Activated CD8-positive, alpha-beta memory T cell treated with anti-CD3 and anti-CD28 coated beads, Interleukin-2, amount 10 ng/mL, durations not matched to agents 7 days and 5 days (primary cell): ENCODE measurements at places on chromosomes 12 and 14.
A peak's percentile ranks its signal among the peaks of the same experiment; 100 is the strongest.

DNA sequence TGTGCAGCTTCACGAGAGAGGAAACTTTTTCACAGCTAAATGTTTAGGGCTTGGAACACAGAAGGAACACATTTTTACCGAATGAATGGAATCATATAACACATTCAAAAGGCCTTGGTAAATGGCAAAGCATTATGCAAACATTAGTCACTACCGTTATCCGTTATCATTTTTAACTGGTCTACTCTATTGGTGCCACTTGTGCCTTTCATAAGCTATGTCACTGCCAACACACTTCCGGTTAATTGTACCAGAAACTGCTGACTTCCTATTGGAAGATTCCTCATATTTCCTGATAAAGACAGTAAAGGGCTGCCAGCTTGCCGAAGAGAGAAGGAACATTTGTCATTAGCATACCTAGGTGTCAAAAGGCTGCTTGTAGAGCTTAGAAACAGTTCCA lies 169.2 kb downstream of the APAF1 start:
- DNase-seq, result no peak

GRCh38 chr12:29149691-29150281 lies 708 bp downstream of the FAR2 start:
- DNase-seq, result no peak

DNA sequence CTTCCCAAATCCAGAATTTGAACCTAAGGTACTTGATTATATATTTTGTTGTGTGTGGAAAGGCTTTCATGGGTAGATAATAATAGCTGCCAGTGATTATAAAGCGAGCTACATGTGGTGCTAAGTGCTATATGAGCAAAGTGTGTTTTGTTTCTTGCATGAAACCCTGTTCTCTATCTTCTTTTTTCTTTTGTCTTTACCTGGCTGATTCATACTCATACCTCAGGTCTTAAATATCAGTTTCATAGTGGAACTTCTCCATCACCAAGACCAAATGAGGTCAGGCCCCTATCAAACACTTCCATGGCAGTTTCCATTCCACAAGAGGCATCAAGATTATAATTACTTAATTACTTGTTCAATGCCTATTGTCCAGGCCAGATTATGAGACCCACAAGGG lies 6.9 kb downstream of the MAP3K9 start:
- no peak for DNase-seq

- no peak for DNase-seq
Measured at GRCh38 chr14:97196336-97196735, 399.2 kb downstream of the VRK1 start.

DNA sequence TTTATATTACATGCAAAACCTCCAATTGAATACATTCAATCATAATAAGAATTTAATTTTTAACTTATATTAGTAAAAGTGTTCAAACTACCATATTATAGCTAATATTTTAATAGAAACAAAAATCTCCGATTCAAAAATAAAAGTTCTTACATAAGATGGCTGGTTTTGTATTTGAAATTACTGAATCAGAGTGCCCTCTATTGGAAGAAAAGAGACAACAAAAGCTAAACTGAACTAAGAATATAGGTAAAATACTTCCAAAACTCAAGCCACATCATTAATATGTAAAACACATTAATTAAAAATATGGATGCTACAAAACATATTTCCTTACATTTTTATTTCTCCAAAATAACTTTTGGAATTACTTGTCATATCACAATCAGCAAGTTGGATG lies 120.3 kb downstream of the GARIN6 start:
- DNase-seq, result no peak

- DNase-seq, result no peak
Measured at GRCh38 chr12:65561798-65562382, 262.4 kb upstream of the HMGA2 start.

DNA sequence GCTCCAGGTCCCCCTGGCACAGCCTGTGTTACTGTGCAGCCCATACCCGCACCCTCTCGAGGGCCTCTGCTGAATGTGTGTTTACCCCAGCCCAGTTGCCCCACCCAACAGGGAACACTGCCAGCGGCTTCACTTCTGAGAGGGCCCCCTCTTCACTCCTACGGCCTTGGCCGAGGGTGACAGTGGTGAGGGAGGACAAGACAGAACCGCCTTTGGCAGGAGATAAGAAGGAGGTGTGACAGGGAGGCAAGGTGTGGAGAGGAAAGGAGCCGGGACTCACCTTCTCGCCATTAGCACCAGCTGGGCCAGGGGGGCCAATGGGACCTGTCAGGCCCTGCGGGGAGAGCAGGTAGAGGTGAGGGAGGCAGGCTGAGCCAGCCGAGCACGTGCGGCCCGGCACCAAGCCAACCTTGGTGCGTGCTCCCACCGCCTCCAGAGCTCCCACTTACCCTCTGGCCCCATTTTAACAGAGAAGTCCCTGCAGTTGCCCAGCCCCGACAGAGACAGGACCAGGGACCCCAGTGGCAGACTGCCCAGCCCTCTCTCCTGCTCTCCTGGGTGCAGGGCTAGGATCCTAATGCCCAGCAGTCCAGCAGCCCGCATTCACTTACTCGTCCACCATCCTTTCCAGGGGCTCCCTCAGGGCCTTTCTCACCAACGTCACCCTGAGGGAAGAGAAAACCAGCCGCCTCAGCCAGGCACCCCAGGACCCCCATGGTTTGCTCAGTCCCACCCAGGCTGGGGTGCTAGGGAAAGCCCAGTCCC lies 18.3 kb downstream of the TMEM106C start:
- no peak for DNase-seq

GRCh38 chr14:102417646-102418045 lies 54.9 kb downstream of the TECPR2 start:
- no peak for DNase-seq

DNA sequence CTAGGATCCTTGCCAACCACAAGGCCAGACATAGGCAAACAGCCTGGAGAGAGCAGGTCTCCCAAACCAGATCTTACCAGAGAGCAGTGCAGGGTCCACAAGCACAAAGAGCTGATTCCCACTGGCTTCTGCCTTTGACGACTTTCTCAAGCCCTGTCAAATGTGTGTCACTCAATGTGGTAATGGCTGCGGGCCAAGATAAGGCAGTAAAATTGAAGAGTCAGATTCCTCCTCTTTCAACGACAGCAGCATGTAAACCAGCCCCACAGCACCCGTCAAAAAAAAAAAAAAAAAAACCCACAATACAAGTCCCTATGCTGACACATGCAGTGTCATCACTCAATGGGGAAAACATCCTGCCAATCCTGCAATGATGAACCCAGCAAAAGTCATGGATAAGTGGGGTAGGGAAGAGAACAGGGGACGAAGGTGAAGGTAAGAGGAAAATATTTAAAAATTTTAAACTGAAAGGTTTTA lies at the start of gene STON2:
Gene STON2, minus strand, starts transcription at position 123 of the 477 bp plus-strand sequence. CDS start 1,942 bp downstream, outside the sequence.
- peak; percentile 71 for DNase-seq

DNA sequence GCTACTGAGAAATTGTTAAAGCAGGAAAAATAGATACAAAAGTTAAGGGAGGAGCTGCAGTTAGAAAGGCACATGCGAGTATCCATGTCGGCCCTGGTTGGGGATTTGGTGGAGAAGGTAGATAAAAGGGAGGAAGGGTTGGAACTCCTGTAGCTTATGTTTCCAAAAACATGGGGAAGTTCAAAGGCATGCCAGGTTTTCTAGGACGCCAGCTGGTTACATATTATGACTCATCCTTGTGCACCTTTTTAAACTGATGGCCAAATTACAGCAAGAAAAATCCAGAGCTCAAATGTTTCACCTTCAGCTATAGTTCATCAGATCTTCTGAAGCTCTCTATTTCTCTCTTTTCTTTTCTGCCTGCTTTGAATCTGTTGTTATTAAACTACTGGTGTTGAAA lies 13.2 kb upstream of the MAP4K5 start:
- DNase-seq, result no peak

GRCh38 chr14:94383777-94384176 lies 4.6 kb downstream of the SERPINA1 start:
- DNase-seq, result peak; percentile 29

DNA sequence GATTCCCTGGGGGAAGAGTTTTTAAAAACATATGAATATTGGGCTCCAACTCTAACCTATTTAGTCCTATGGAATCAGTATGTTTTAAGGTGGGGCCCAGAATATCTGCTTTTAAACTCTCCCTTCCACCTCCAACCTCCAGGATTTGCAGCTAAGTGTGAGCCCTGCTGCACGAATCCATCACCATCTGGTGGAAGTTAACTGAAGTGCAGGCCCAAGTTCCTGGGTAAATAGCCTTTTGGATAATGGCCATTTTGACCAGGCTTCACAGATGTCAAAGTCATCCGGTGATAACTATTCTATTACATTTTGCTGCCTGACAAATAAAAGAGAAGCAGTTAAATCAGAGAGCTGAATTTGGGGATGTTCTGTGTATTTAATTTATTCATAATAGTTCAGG lies 58.1 kb upstream of the RMST start:
- peak; percentile 42 for DNase-seq
